Ammon's horn (tissue), 1 donor: ENCODE measurements at places on chromosomes 16 and 17.
A peak's percentile ranks its signal among the peaks of the same experiment; 100 is the strongest.

DNA sequence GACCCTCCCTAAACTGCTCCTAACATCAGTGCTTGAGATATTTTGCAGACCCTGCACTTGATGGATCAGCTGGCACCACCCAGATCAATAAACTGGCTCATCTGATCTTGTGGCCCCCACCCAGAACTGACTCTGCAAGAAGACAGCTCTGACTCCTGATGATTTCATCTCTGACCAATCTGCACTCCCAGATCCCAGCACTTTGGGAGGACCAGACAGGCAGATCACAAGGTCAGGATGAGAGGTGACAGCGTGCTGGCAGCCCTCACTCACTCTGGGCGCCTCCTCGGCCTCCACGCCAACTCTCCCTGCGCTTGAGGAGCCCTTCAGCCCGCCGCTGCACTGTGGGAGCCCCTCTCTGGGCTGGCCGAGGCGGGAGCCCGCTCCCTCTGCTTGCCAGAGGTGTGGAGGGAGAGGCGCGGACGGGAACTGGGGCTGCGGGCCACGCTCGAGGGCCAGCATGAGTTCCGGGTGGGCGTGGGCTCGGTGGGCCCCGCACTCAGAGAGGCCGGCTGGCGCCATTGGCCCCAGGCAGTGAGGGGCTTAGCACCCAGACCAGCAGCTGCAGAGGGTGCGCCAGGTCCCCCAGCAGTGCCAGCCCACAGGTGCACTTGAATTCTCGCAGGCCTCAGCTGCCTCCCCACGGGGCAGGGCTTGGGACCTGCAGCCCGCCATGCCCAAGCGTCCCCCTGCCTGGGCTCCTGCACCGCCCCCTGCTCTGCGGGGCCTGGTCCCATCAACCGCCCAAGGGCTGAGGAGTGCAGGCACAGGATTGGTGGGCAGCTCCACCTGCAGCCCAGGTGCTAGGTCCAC is 2.4 kb upstream of the C16orf54 start:
- no peak for DNase-seq

- no peak for DNase-seq
Measured at GRCh38 chr16:56277075-56277474, 85.8 kb downstream of the GNAO1 start.

- no peak for DNase-seq
Measured at GRCh38 chr16:23753908-23754593, 775 bp upstream of the CHP2 start.

GRCh38 chr17:76675648-76676047 is 32.1 kb upstream of the ST6GALNAC1 start:
- no peak for DNase-seq

DNA sequence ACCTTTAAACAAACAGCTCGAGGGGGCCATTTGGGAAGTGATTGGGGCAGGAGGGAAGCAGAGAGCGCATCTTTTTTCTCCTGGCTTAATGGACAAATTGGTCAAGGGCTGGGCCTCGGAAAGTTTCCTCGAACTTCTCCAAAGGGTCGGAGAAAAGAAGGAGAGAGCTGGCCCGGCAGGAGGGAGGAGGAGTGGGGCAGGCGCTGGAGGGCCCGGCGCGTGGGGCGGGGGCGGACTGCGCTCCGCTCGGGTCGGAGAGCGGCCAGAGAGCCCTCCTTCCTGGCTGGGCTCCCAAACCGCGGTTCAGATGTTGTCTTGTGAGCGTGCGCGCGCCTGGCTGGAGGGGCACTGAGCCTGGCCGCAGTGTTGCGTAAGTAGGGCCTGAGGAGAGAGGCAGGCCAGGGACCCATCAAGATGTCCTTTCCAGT is 1.2 kb downstream of the MMP2 start:
- DNase-seq: peak; percentile 77

DNA sequence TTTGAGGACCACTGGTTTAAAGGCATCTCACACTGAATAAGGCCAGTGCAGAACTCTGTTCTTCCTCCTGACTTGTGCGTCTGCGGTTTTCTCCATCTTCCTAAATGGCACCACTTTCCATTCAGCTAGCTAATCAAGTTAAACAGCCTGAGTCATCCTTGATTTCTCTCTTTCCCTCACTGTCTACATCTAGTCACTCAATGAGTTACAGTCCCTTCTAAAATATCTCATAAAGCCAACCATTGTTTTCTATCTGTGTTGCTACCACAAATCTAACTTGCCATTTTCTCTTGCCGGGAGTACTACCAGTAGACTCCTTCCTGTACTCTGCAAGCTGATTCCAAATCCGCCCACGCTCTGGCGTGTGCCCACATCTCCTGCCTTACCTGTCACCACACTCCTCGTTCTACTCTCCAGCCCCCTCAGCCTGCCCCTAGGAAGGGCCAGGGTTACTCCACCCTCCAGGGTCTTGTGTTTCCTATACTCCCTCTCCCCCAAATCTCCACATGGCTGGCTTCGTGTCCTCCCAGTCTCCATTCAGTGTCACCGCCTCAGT is 324.5 kb downstream of the SNX29 start:
- no peak for DNase-seq

GRCh38 chr17:4100883-4101756 is 41.7 kb downstream of the ZZEF1 start:
- DNase-seq: peak; percentile 53

GRCh38 chr16:20216591-20217217 is 110.6 kb downstream of the GP2 start:
- DNase-seq: no peak
